ENCODE measurements at places on chromosomes 2 and 18.

- no peak for DNase-seq
Observed at GRCh38 chr2:237059155-237059875, 26.4 kb upstream of the COPS8 start.

- no peak for DNase-seq
Observed at GRCh38 chr2:85771486-85771885, 17.7 kb downstream of the ATOH8 start.

- DNase-seq, result peak; percentile 25
Observed at GRCh38 chr2:75140288-75140687, 59.0 kb downstream of the TACR1 start.

- peak; percentile 47 for DNase-seq
Observed at GRCh38 chr2:25845843-25846505, 32.3 kb downstream of the ASXL2 start.
